ENCODE measurements at places on chromosomes 5 and 9.

GRCh38 chr5:78064941-78065472 is 229.5 kb downstream of the AP3B1 start:
- DNase-seq: no peak

GRCh38 chr5:143404416-143405062 is 1.1 kb upstream of the NR3C1 start:
- peak; percentile 86 for DNase-seq

- no peak for DNase-seq
These were observed 19.2 kb upstream of the PCDH1 start for GRCh38 chr5:141897425-141897824.

- no peak for DNase-seq
These were observed 84.1 kb downstream of the AMBP start for GRCh38 chr9:113993838-113994540.

DNA sequence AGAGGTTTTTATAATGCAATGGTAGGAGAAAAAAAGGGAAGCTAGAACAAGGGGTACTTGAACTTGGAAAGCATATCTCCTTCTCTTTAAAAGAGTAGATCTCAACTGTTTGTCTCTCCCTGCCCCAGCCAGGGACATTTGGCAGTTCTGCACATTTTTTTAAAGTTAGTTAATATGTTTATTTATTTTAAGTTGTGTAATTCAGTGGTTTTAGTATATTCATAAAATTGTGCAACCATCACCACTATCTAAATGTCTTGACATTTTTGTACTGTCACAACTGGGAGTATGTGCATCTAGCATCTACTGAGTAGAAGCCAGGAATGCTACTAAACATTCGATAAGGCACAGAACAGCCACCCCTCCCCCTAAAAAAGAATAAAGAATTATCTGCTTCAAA is 103.5 kb upstream of the DPYSL3 start:
- peak; percentile 12 for DNase-seq

- DNase-seq: no peak
These were observed 25.1 kb upstream of the PRDM12 start for GRCh38 chr9:130639124-130639765.

DNA sequence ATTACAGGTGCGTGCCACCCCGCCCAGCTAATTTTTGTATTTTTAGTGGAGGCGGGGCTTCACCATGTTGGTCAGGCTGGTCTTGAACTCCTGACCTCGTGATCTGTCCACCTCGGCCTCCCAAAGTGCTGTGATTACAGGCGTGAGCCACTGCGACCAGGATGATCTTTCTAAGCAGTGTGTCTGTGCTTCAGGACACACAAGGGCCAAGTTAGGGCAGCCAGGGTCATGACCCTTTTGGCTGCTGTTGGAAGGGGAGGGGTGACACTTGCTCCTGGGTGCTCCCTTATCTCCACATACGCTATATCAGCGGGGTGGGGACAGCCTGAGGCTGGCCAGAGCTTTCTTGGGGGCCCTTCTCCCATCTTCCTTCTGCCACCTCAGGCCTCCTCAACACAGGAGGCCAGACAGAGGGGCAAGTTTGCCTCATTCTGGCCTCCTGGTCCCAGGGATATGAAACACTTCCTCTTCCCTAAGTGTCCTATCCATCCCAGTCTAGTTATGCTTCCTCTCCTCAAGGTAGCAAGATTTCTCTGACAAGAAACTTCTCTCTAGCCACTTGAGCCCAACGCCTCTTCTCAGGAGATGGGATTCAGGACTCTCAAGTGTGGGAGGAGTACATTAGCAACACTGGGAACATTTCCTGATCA is 1.9 kb upstream of the ZNF79 start:
- DNase-seq: no peak

GRCh38 chr9:4042991-4043390 is 256.9 kb downstream of the GLIS3 start:
- DNase-seq: no peak

GRCh38 chr9:119398350-119398749 is 29.1 kb upstream of the BRINP1 start:
- DNase-seq: no peak

DNA sequence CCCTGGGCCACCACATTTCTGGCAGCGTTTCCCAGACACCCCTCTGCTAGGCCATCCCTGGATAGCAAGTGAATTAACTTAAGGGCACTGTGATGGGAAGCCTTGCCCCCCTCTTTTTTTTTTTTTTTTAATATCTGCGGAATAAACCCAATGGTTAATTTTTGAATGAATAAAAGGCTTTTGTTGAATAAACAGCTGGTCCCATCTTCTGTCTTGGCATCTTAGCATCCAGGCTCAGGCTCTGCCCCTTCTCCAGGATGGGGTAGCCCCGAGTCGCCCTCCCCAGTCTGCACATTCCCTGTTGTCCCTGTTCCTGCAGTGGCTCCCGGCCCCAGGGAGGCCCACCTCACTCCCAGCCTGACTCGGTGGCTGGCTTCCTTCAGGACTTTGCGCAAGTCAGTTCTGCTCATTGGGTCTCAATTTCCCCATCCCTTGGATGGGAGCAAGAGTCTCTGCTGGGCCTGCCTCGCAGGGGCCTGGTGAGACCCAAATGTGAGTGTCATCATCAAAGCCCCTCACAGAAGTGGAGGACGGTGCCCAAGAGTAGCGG is 29.0 kb upstream of the HMCN2 start:
- DNase-seq: no peak

GRCh38 chr5:145500710-145501109 is 334.4 kb downstream of the PRELID2 start:
- no peak for DNase-seq

GRCh38 chr9:93531374-93531773 is 45.0 kb upstream of the PHF2 start:
- DNase-seq: no peak

- DNase-seq: no peak
These were observed 501.4 kb upstream of the ST8SIA4 start for GRCh38 chr5:101404531-101404930.

DNA sequence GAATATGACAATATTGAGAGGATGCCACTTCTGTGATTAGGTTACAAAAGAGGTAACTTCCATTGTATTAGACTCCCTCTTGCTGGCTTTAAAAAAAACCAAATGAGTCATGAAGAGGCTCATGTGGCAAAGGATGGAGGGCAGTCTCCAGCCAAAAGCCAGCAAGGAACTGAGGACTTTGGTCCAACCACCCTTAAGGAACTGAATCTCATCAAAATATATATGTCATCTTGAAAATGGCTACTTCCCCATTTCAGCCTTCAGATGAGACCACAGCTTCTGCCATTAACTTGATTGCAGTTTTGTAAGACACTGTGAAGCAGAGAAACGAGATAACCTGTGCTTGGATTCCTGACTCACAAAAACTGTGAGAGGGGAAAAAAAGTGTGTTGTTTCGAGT is 15.5 kb upstream of the TRIM32 start:
- no peak for DNase-seq

DNA sequence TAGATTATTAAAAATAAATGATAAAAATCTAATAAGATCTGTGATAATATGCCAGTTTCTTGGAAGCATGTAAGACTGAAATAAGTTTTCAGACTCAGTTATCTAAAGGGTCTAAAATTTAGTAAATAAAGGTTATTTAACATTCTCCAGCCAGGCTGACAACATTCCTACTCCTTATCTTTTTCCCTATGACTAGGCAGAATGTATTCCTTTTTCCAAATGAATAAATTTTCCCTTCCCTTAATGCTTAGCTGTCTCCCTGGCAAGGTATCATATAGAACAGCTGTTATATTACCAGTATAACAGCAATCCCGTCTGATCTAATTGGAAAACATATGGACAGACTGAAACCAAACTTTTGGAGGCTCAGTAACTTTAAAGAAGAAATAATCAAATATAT is 13.0 kb downstream of the MEGF9 start:
- no peak for DNase-seq

DNA sequence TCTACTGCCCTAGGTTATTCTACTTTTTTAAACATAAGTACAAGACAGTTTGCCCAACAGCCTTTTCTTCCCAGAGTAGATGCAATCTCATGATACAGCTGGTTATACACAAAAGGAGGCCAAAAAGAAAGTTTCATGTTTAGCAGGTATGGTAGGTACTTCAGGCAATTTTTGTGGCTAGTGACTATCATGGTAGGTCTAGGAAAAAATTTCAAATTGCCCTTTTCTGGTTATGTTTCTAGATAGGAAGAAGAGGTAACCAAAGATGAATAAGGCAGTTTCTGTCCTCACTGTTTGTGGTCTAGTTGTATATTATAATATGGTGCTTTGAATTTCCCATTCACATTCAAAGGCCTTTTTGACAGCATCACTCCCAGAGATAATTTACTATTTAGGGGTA is 19.7 kb downstream of the MEGF9 start:
- DNase-seq: no peak

- DNase-seq: no peak
These were observed 46.2 kb downstream of the GALNT10 start for GRCh38 chr5:154236536-154237375.

DNA sequence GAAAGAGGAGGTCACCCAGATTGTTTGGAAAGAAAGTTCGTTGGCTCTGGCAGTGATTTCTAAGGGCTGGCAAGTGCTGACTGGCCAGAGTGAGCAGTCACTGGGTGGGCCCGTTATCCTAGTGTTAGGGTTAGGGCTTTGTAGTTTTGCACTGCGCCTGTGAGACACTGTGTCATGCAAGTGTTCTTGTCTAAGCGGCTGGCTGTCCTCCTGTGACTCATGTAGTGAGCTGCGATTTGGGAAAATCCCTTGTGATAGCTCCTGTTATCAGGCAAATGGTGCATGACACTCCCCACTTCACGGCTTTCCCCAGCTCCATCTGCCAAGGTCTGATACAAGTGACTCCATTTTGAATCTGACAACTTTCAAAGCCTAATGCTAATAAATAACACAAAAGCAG is 526.0 kb upstream of the ADAMTS16 start:
- no peak for DNase-seq

- DNase-seq: no peak
These were observed 31.1 kb downstream of the ATP6V0E1 start for GRCh38 chr5:173014671-173015070.

- no peak for DNase-seq
These were observed 329.1 kb upstream of the SLC24A2 start for GRCh38 chr9:20117986-20118385.

DNA sequence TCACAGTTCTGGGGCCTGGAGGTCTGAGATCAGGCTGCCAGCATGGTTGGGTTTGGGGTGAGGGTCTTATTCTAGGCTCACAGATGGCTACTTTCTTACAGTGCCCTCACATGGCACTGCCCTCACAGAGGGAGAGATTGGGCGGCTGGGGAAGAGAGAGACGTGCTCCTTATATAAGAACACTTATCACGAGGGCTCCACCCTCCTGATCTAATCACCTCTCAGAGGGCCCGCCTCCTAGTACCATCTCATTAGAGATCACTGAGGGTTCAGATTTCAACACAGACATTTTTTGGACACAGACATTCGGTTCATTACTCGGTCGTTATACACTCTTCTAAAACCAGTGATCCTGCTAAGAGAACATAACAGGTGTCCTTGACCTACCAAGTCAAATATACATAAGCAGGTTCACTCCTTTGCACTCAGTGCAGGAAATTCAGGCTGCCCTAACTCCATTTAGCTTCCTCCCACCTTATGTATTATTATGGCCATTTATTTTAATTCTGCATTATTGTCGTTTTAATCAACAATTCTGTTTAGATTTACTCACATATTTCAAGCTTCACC is 121.7 kb downstream of the ICE1 start:
- no peak for DNase-seq

DNA sequence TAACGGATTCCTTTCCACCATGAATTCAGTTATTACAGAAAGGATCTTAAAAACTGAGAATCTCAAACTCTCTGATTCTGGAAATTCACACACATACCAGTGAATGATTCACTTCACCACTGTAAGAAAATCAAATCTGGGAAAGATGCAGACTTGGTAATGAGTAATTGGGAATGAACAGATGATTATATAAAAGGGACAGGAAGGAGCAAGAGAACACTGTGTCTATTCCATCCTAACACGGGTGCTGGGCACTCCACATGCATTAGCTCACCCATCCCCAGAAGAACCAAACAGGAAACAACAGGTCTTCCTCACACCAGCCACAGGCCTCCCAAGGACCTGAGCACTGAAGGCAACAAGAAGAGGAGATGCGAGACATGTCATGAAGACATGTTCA is 74.8 kb upstream of the ZNF622 start:
- peak; percentile 74 for DNase-seq

DNA sequence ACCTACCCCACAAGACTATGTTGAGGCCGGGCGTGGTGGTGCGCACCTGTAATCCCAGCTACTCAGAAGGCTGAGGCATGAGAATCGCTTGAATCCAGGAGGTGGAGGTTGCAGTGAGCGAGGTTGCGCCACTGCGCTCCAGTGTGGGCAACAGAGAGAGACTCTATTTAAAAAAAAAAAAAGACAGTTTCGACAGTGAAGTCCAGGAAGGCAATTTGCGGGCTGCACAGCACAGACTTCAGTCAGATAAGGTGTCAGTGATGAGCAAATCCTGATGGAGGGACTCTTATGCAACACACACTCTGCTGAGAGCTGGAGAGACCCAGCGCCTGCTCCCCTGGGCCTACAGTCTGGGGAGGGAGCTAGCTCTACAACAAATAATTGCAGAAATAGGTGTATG is 14.2 kb downstream of the CCNJL start:
- no peak for DNase-seq

Measured in HFFc6 (cell line).